ENCODE measurements at places on chromosomes 3 and 15. TPM values are rescaled to one million over a fixed set of nuclear protein-coding genes. Genes with fewer than 3 reads are reported as not detected.

LRRC3B gene
- not detected for total RNA-seq

SCN5A gene
- 9.8 TPM for total RNA-seq

CLDN1 gene
- total RNA-seq, result under 0.01 TPM

SNX22 gene
- total RNA-seq, result 0.11 TPM

FILIP1L gene
- 24.9 TPM for total RNA-seq

HRG gene
- total RNA-seq, result not detected

CELSR3 gene
- 0.22 TPM for total RNA-seq

PIERCE2 gene
- total RNA-seq, result 0.76 TPM

TRH gene
- not detected for total RNA-seq

SLC22A14 gene
- total RNA-seq, result under 0.01 TPM

THRB gene
- total RNA-seq, result under 0.01 TPM

HTR3E gene
- not detected for total RNA-seq

NR2E3 gene
- total RNA-seq, result 0.22 TPM

TM6SF1 gene
- 19.7 TPM for total RNA-seq

GASK1A gene
- total RNA-seq, result 0.09 TPM

CHRM5 gene
- total RNA-seq, result 0.22 TPM

A4GNT gene
- total RNA-seq, result not detected

AGBL1 gene
- not detected for total RNA-seq

LTF gene
- 0.26 TPM for total RNA-seq
